ENCODE measurements at places on chromosomes 13 and 19. TPM values are rescaled to one million over a fixed set of nuclear protein-coding genes. Genes with fewer than 3 reads are reported as not detected.

The PSG1 gene
- not detected for total RNA-seq

The FGF14 gene
- total RNA-seq = under 0.01 TPM

The EFNA2 gene
- total RNA-seq = not detected

The EHD2 gene
- total RNA-seq = 192 TPM

The ZNF567 gene
- total RNA-seq = 8.9 TPM

The ZNF426 gene
- 26.3 TPM for total RNA-seq

The TNNT1 gene
- 27.6 TPM for total RNA-seq

The KLF2 gene
- total RNA-seq = 0.28 TPM

The ZNF132 gene
- 5.8 TPM for total RNA-seq

The MCEMP1 gene
- under 0.01 TPM for total RNA-seq

The CHERP gene
- total RNA-seq = 4.8 TPM

The LMTK3 gene
- total RNA-seq = 3.6 TPM

The MISP gene
- total RNA-seq = 95.0 TPM

The ZNF793 gene
- 7.0 TPM for total RNA-seq

The ZNF880 gene
- total RNA-seq = 28.6 TPM

The NTN5 gene
- total RNA-seq = 0.14 TPM

The SPIB gene
- not detected for total RNA-seq

The DCT gene
- 0.21 TPM for total RNA-seq

The NOVA2 gene
- total RNA-seq = not detected

The ATP4A gene
- total RNA-seq = not detected

The IQCN gene
- total RNA-seq = not detected

The MEIOSIN gene
- not detected for total RNA-seq

The ARL11 gene
- total RNA-seq = under 0.01 TPM

The ZNF571 gene
- total RNA-seq = 7.9 TPM

The PVR gene
- total RNA-seq = 166 TPM

The DZIP1 gene
- total RNA-seq = 6.5 TPM

The MAB21L1 gene
- 0.57 TPM for total RNA-seq

The TMEM272 gene
- not detected for total RNA-seq

All from nasal cavity respiratory epithelium epithelial cell of viscerocranial mucosa (primary cell).